ENCODE measurements at places on chromosomes 16 and 17.
A peak's percentile ranks its signal among the peaks of the same experiment; 100 is the strongest.

DNA sequence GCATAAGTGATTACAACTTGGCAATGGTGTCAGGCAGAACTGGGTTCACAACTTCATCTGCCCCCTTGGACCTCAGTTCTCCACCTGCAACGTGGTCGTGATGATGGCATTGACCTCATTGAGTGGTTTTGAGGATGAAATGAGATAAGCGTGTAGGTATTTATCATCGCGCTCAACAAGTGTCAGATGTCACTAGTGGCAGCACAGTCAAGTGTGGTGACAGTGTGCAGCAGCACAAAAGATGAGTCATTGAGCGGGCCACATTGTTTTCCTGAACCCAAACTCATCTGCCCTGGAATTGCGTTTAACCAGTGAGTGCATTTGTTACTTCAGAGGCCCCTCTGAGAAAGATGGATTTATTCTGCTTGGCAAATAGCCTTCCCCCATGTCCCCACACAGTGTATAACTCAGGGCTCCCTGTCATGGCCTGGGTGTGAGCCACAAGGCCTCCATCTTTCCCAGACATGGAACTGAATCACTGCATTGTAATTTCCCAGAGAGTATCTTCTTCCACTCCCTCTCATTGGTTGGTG, 20.9 kb downstream of the IRX3 start:
- no peak for DNase-seq

DNA sequence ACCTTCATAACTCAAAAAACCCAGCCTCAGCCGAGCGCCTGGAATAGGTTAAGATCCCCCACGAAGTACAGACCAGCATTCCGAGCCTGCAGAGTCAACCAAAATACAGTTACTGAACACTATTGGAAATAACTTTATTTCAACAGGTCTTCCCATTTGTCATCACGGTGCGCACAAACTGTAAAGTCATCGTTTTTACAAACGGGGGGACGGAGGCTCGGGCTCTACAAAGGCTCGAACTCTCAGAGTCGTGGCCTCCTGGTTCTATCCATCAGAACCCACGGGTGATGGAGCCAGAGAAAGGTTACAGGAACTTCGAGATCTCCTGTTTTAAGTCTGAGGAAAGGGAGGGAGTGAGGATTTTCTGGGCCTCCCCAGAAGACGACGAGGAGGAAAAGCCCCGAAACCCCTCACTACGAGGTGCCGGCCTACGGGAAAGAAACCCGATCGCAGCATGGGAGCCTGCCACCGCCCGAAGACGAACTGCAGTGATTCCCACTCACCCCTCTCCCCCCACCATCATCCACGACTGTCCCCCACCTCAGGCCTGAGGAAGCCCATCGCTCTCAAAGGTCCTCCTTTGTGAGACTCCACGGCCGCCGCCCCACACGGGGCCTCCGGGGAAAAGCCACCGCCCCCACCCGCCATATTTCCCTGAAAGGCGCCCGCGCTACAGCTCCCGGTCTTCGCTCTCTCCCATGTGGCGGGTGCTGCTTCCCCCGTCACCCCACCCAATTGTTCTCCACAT, 917 bp downstream of the YWHAE start:
- peak; percentile 31 for DNase-seq

DNA sequence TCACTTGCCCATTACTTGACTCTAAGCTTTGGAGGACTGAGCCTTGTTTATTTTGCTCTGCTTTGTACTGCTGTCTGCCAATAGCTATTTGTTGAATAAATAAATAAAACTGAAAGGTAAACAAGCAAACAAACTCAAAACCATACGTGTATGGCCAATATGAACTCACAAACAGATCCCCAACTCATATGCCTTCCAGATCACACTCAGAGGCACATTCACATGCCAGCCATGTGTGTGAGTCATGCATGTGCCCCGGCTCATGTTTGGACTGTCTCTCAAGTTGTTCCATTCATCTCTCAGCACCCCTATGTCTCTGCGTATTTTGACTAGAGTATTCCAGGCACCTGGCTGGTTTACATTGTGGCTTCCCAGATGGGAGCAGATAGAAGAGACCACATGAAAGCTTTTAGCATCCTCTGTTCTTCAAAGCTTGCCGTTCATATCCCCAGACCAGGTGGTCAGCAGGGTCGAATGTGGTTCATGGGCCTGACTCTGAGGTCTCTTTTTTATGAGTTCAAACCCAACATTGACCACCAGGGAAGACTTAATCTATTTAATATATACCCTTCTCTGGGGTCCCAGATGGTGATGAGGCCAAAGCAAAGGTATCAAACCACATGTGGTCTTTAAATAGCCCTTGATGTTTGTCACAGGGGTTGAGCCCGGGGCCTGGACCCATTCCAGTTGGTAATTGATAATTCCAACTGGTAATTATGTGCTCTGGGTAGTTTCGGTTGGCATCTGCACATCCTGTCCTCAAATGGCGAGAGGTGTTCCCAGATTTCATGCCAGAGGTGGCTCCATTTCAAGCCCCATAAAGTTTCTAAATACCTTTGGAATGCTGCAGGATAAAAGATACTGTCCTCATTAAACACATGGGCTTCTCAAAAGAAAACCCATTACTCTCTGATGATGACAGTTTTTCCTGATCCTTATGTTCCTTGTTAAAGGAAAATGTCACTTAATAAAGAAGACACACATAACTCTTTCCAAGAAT, 287.3 kb upstream of the MAF start:
- DNase-seq = no peak

GRCh38 chr16:58684001-58684353, 593 bp downstream of the SLC38A7 start:
- no peak for DNase-seq

GRCh38 chr17:80861892-80862291, 129.7 kb upstream of the CHMP6 start:
- DNase-seq = peak; percentile 63

GRCh38 chr17:43129671-43130010, 4.5 kb upstream of the BRCA1 start:
- DNase-seq = no peak

DNA sequence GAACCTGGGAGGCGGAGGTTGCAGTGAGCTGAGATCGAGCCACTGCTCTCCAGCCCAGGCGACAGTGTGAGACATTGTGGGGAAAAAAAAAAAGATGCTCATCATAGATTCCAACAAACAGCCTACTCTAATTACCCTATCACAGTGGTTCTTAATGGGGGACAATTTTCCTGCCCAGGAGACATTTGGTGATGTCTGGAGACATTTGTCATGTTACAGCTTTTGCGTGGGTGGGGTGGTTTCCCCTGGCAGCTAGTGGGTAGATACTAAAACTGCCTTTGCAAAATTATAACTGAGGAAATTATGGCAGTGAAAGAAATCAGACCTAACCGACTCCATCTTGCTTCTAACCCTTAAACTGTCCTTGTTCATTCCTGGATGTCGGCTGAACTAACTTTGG, 92.5 kb upstream of the RBL2 start:
- peak; percentile 33 for DNase-seq

- DNase-seq = no peak
Observed at GRCh38 chr17:39738983-39739884, 1.5 kb downstream of the GRB7 start.

DNA sequence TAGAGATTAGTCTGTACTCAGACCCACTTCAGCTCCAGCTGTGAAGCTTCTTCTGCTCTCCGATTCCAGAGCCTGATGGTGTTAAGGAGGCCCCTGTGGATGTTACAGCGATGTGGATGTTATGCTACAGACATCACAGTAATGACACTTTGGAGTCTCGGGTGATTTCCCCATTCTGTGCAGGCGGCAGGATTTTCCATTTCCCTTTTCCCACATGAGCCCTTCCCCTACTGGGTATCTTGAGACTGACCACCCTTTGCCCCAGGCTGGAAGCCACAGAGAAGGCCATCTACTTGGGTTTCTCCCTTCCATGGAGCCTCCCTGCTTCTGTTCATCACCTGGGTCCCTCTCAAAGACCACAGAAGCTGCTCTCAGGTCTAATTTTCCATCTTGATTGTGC, 78.3 kb downstream of the KCNJ12 start:
- DNase-seq = no peak

GRCh38 chr17:19338031-19338990, 24.2 kb downstream of the B9D1 start:
- DNase-seq = peak; percentile 70

- DNase-seq = no peak
Observed at GRCh38 chr17:2062571-2063183, 7.8 kb downstream of the HIC1 start.

- DNase-seq = no peak
Observed at GRCh38 chr16:77183137-77183536, 7.9 kb upstream of the MON1B start.

DNA sequence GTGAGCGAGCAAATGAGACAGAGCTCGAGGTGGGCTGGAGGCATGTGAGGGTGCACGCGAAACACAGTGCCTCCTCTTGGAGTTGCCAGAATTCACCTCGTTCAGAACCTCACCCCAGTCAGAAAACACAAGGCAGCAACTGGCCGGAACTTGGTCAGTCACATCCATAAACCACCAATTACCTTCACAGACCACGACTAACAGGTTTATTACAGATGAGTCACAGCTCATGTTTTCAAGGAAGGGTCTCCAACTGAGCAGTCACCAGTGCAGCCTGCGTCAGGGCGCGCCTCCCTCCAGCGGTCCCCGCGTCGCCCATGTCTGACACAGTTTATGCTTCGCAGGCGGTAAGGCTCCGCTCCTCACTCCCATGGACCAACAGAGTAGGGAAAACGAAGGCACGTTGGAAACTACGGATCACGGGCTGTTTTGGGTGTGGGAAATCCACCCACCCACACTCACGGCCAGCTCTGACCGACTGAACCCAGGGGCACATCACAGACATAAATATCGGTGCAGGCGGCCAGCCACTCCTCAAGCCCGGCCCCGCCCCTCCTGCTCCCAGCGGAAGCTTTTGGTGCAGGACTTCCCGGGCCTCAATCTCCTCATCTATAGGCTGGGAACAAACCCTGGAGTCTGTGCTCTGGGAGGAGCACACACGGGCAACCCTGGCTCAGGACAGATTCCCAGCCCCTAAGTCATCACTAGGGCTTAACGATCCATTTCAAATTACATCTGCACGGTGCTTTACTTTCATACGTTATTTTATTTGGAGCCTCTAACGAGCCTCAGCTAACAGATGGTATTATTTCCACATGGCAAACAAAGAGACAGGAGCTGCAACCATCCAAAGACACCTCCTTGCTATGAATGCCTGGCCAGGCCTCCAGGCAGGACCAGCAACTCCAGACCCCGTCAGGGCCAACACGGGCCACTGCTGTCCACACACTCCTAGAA, 126.3 kb downstream of the ZNF778 start:
- no peak for DNase-seq
